ENCODE measurements at places on chromosomes 2 and 18. TPM values are rescaled to one million over a fixed set of nuclear protein-coding genes. Genes with fewer than 3 reads are reported as not detected.

The NDUFB3 gene
- total RNA-seq = 49.3 TPM

The SNTG2 gene
- not detected for total RNA-seq

GRCh38 chr2:231161252-231161839, 36.5 kb upstream of the HTR2B start:
- no peak for DNase-seq

DNA sequence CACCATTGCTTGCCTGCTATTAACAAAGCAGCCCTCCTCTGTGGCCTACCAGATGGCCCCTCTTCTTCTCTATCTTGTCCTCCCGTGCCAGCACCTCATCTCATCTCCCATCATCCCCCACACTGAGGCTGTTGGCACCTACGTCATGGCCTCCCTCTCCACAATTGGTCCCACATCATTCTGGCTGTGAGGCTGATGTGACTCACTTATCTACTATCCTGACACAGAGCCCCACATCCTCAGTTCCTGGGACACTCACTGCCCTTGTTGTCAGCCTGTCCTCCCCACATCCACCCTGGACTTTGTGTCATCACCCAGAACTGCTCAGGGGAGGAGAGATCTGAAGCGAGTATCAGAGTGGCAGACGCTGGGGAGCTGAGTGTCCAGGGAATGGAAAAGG, 102.9 kb downstream of the MRO start:
- DNase-seq = no peak

GRCh38 chr18:12021077-12021476, 39.8 kb downstream of the IMPA2 start:
- DNase-seq = no peak

GRCh38 chr2:69566669-69567068, 76.9 kb downstream of the AAK1 start:
- no peak for DNase-seq

DNA sequence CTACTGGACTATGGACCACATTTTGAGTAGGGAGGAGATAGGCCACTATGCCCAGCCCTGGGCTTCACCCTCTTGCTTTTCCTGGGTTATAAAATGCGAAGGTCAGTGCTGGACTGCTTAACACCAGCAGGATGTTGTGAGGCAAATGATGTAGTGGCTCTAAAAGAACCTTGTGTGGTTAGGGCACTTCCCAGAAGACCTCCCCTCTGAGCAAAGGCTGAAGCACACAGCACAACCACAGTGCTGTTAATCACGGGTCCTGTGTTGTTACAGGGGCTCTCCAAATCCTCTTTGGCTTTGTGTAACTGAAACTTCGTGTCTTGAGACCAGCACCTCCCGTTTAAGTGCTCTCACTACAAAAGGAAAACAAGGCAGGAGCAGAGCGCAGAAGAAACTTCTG, 166.9 kb downstream of the KLHL29 start:
- no peak for DNase-seq

- DNase-seq = no peak
These were observed 35.1 kb upstream of the ACVR1 start for GRCh38 chr2:157911246-157911645.

DNA sequence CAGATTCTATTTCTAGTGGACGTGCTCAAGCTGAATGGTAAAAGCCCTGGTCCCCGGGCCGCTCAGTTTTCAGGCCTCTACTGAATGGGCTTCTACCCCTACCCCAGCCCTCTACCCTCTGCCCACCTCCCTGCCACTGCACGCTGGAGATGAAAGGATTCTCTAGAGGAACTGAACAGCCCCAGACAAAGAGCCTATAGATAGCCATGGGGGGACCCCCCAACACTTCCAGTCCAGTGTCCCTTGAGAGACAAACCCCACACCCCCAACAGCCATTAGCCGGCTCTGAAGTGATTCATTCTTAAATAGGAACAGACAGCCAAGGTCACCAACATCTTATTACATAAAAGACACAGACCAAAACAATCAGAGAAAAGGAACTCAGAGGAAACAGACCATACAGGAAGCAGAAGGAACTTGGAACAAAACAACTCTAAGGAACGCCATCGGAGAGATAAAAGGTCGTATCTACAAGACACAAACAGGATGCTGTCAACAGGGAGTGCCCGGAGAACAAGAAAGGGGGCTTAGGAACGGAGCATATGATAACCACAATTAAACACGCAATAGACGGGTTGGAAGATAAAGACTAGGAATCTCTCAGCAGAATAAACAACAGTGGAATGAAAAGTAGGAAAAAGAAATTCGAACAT, 23.5 kb downstream of the TMEM37 start:
- no peak for DNase-seq

DNA sequence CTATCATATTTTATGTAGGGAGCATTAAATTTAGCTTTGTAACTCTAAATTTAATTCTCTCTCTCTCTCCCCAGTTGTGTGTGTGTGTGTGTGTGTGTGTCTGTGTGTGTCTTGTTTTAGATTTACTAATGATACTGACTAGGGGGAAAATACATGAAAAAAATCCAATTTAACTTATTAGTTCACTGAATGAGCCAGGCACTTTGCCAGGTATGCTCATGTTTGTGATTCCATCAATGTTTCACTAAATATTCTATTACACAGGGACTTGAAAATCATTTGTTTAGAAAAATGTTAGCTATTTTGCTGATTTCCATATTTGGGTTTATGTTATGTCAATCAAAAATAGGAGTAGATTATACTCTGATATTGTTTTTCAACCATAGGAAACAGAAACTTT, 203.7 kb upstream of the ZNF804A start:
- no peak for DNase-seq

DNA sequence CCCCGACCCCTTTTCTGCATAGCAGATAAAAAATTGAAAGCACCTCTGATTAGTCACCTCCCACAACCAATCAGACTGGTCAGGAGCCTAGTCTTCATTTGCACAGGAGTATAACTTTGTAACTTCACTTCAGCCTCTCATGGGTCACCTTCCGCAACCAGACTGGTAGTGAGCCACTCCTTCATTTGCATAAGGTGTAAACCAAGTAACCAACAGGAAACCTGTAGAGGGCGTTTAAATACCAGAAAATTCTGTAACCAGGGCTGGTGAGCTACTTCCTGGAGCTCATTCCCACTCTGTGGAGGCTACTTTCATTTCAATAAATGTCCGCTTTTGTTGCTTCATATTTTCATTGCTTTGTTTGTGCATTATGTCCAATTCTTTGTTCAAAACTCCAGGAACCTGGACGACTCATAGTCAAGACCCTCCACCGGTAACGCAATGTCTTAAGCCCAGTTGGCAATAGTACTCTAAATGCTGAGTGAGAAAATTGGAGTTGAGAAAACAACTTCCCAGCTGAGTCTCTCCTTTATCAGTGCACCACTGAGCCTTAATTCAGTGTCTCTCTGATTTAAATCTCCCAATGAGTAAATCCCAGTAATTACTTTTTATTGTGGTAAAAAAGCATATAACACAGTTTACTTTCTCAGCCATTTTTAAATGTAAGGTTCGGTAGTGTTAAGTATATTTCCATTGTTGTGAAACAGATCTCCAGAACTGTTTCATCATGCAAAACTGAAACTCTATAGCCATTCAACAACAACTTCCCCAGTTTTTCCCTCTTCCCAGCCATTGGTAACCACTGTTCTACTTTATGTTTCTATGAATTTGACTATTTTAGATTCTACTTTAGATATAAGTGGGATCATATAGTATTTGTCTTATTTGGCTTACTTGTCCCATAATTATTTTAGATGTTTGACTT, 392.7 kb upstream of the SLC8A1 start:
- no peak for DNase-seq

GRCh38 chr2:226325526-226325925, 474.1 kb downstream of the IRS1 start:
- DNase-seq = no peak
